C1 segment of cervical spinal cord (tissue), 14 donors: ENCODE measurements at places on chromosomes 1 and 21.

GRCh38 chr1:239884796-239885195 is 206.9 kb upstream of the FMN2 start:
- DNase-seq: no peak

- no peak for DNase-seq
Observed at GRCh38 chr1:147579532-147579931, 38.2 kb downstream of the BCL9 start.

- no peak for DNase-seq
Observed at GRCh38 chr1:9561429-9561828, 22.2 kb downstream of the SLC25A33 start.

DNA sequence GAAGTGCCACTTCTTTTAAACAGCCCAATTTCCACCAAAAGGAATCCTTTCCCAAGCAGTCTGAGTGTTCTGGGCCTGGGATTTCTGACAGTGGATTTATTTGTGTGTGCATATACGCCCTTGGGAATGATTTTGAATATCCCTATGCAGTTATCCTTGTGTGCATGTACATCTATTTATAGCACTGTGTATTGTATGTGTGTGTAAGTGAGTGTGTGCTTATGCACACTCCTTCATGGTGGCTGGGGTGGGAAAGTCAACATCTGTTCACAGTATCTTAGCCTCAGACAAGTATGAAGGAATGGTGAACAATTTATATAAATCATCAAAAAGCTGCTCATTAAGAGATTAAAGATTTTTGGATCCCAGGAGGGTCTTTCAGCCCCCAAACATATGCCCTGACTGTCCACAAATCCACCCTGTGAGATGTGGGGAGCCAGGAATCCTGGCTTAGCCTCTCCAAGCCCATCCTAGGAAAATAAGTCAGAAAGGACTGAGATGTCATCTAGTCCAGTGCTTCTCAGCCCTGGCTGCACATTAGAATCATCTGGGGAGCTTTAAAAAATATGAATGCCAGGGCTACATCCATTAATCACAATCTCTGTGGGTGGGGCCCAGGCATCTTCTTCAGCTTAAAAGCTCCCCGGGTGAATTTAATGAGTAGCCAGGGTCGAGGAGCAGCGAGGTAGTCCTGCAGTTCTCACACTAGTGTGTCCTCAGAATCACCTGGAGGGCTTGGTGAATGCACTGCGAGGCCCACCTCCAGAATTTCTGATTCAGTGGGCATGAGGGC is 101.4 kb downstream of the PLXNA2 start:
- DNase-seq: no peak

DNA sequence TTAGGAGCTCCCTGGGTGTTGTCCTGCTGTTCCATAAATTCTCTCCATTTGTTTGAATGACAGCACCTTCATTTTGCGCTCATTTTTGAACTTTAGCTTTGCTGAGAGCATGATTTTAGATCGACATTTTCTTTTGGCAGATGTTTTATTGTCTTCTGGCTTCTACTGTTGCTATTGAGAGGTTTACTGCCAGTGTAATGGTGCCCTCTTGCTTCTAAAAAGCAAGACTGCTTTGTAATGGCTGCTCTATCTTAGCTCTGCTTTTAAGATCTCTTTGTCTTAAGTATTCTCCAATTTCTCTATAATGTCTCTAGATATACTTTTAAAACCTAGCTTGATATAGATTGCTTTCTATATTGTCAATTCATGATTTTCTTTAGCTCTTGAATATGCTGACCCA is 27.8 kb downstream of the THEM4 start:
- no peak for DNase-seq

DNA sequence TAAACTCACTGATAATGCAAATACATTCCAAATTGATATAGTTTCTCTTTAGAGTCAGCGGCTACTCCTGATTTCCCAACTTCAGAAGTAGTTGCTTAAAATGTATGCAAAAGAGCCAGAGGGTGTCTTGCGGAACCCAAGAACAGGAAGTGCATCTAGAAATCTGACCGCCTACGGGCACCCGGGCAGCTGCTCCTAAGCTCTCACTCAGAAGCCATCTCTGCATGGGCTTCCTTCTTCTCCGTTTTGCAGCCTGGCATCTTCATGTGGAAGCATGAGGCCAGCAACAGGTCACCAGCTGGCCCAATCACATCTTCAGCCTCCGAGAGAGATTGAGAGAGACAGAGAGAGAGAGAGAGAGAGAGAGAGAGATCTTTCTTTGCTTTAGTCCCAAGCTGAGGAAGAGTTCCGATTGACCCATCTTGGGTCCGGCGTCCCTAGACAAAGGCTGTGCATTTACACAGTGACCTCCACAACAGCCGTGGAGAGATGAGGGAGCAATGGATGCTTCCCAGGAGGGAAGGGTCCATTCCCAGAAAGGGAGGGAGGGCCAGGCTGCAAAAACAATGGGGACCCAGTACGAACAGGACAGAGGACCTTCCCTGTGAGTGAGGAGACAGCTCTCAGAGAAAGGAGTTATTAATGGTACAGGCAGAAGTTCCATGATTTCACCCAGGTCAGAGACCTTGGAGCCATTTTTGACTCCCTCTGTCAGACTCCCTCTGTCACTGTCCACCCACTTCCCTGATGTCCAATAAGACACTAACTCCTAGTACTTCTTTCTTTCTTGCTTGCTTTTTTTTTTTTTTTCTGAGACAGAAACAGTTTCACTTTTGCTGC is 28.2 kb upstream of the SLC30A1 start:
- no peak for DNase-seq

DNA sequence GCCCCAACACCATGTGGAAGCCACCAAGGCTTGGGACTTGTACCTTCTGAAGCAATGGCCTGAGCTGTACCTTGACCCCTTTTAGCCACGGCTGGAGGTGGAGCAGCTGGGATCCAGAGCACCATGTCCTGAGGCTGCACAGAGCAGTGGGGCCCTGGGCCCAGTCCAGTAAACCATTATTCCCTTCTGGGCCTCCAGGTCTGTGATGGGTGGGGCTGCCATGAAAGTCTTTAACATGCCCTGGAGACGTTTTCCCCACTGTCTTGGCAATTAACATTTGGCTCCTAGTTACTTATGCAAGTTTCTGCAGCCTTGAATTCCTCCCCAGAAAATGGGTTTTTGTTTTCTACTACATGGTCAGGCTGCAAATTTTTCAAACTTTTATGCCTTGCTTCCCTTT is 323.7 kb upstream of the ZP4 start:
- DNase-seq: no peak

GRCh38 chr1:207753611-207754010 is 1.8 kb downstream of the CD46 start:
- DNase-seq: no peak

- no peak for DNase-seq
Observed at GRCh38 chr1:167774710-167775109, 52.9 kb downstream of the MPZL1 start.

DNA sequence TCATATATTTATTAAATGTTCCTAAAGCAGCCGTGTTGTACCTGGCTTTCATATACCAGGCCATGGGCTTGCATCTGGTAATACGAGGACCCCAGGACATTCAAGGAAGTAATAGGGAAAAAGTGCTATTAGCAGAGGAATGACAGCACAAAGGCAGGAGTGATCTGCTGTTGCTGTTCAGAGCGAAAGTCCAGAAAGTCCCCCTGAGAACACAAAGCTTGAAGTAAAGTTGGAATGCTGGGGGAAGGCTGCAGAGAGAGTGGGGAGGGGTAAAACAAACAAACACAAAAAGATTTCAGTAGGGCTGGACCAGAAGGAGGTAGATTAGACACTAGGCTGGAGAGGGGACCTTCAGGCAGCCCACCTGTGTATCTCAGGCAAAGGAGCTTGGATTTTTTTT is 94.6 kb upstream of the C8B start:
- no peak for DNase-seq

GRCh38 chr1:238384381-238384780 is 493.7 kb upstream of the ZP4 start:
- no peak for DNase-seq

DNA sequence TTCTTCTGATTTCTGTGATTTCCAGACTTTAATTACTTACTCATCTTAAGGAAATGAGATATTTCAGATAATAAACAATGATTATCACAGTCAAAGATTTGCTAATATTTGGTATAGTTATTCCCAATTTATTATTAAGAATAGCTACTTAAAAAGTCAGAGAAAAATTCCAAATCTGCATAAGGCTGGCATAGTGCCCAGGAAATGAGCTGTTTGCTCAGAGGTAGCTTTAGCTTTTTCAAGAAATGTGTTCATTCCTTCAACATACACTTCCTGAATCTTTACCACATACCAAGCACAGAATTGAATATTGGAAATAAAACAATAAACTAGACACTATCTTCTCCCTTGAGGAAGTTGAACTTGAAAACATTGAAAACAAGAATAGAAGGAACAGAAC is 44.3 kb upstream of the KCNK1 start:
- DNase-seq: no peak

- no peak for DNase-seq
Observed at GRCh38 chr1:116243333-116244054, 129.6 kb upstream of the ATP1A1 start.

DNA sequence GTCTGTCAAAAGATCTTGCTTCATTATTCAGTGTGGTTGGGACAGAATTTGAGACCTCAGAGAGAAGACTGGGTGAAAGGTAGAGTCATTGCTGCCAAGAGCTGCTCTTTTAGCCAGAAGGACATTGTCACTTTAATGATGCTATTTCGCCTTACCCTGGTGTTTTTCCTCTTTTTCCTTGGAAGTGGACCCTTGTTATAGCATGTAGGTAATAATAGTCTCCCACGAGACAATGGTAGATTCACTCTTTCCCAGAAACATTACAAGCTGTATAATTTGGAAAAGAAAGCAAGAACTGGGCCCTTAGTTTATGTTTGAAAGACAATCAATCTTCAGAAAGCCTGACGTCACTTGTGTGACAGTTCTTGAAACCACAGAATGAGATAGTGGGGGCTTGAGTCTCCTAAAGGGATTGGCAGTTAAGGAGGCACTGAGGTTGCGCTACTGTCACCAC is 3.8 kb downstream of the SERTAD4 start:
- DNase-seq: no peak

GRCh38 chr1:79364896-79365295 is 358.4 kb upstream of the ADGRL4 start:
- DNase-seq: no peak

GRCh38 chr1:59163268-59164092 is 133.4 kb upstream of the FGGY start:
- no peak for DNase-seq

DNA sequence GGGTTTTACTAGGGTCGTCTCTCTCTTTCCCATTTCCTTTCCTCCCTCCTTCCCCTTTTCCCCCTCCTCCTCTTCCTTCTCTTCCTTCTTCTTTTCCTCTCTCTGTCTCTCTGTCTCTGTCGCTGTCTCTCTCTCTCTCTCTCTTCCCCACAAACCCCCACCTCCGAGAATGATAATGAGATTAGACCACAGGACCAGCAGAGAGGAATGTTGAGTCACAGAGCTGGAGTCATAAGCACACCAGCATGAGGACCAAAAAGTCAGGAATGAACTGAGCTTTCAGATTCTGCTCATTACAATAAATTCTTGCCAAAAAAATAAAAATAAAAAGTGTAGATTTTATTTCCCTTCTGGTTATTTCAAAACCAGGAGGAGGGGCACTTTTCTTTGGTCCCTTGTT is 377.4 kb downstream of the LTN1 start:
- DNase-seq: no peak

DNA sequence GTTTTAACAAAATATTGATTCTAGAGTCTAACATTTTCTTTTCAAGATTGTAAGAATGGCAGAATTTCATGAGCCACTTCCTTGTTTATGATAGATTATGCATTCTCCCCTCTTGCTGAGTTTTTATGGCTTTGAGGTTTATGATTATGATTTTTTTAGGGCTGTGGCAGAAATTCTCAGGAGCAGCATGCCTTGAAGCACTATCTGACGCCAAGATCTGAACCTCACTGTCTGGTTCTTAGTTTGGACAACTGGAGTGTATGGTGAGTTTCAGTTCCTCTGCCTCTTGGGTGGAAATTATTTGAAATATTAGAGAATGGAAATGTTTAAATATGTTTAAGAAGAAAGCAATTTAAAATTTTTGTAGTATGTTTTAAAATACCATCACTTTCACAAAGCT is 10.2 kb downstream of the USP16 start:
- DNase-seq: no peak

- no peak for DNase-seq
Observed at GRCh38 chr1:96996001-96996400, 274.4 kb downstream of the PTBP2 start.

GRCh38 chr1:202944438-202944921 is 13.6 kb downstream of the ADIPOR1 start:
- no peak for DNase-seq

GRCh38 chr1:117346206-117346928 is 20.9 kb upstream of the MAN1A2 start:
- DNase-seq: no peak

DNA sequence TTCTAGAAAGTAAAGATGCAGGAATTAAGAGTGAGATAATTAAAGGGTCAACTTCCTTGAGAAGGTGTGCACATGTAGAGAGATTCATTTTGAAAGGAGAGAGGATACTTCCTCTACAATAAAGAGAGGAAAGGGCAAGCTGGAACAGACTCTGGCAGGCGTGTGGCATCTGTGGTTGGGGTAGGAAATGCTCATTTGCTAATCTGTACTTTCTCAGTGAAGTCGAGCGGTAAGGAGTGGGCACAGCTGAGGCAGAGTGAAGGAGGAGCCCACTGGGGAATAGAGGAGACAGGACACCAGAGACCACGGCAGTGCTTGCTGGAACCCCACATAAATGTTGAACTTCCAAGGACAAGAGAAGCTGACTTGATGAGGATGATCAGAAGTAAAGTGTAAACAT is 49.1 kb downstream of the PCSK9 start:
- no peak for DNase-seq

DNA sequence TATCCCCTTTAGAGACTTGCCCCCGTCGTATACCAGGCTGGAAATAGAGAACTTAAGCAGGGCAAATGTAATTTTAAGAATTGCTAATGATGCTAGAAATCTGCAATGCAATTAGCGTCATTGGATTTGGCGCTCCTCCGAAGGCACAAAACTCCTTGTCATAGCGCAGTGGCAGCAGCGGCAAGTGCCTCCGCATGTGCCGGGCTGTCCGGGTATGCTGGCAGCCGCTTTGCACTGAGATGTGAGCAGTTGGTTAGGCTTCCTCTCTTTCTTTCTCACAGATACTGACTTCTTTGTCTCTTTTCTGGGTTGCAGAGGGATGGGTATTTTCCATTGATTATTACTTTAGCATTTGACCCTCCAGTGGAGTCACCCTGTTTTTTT is 193.4 kb upstream of the LMO4 start:
- DNase-seq: no peak

DNA sequence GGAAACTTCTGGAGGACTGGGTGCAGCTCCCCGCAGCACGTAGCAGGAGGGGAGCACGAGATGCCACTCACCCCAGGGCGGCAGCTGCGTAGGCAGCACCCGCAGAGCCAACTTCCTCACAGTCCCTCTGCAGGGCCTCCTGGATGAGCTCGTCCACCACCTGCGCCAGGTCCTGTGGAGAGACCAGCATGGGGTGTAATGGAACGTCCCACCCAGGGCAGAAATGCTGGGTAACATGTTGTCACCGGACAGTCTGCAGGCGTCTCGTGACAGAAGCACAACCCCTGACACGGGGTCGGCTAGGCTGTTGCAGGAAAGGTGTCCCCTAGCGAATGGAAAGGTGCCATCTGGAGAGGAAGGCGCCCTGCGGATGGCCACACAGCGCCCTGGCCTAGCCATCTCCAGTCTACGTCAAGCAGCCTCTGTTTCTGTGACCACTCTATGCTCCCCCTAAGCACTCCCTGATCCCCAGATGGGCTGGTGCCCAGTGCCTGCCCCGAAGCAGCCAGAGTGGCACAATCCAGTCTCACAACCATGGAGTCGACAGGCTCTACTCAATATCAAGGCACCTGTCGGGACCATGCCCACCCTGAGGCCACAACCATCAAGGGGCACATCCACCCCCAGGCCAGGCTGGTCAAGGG is 21.2 kb downstream of the MCM3AP start:
- no peak for DNase-seq

GRCh38 chr1:229155472-229155871 is 115.4 kb upstream of the RAB4A start:
- DNase-seq: no peak
